ENCODE measurements at places on chromosomes 4 and X.

- DNase-seq, result no peak
Observed at GRCh38 chr4:32589853-32590252, 1869.7 kb downstream of the PCDH7 start.

DNA sequence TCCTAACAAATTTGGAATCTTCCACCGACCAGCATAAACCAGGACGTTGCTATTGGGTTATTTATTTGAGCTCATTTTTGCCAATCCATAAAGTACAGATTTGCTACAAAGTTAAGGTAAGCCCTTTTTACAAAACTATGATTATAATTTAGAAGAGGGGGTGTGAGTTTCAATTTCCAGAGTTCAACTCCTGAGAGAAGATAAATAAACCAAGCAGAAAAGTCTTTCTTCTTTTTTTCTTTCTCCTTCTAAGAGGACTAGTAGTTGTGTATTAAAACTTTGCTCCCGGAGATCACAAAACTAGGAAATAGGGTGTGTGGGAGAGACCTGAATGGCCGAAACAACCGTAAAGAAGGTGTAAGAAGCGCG lies 2.6 kb downstream of the PITX2 start:
- no peak for DNase-seq

- no peak for DNase-seq
Observed at GRCh38 chr4:123166023-123166422, 230.6 kb upstream of the SPRY1 start.

- DNase-seq, result no peak
Observed at GRCh38 chr4:825971-826330, at the start of gene CPLX1. CPLX1 (minus strand) TSS chr4:826129; CDS start chr4:824522, 1,607 bp downstream.

- no peak for DNase-seq
Observed at GRCh38 chr4:128161138-128161537, 100.0 kb downstream of the LARP1B start.

GRCh38 chr4:20203508-20203907 lies 48.2 kb upstream of the SLIT2 start:
- no peak for DNase-seq

- no peak for DNase-seq
Observed at GRCh38 chr4:66769441-66769840, 775.9 kb downstream of the CENPC start.

DNA sequence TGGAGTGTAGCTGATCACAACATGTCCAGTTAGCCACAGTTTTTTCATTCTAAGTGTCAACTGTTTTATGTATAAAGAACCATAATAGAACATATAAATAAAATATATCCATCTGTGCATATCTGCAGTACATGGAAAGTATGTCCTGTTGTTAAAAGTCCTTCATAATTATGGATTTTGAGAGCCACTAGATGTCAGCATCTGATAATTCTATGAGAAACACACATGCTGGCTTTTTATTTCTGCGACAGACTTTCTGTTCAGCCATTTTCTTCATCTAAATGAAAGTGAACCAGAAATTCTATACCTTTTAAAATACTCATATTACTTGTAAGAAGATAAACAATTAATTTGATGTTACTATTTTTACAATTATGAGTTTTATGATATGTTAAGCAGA lies 251.5 kb downstream of the GPM6A start:
- peak; percentile 15 for DNase-seq

- DNase-seq, result no peak
Observed at GRCh38 chr4:94463771-94464170, 12.0 kb downstream of the PDLIM5 start.

- DNase-seq, result peak; percentile 27
Observed at GRCh38 chr4:169791527-169792156, 33.9 kb upstream of the HPF1 start.

DNA sequence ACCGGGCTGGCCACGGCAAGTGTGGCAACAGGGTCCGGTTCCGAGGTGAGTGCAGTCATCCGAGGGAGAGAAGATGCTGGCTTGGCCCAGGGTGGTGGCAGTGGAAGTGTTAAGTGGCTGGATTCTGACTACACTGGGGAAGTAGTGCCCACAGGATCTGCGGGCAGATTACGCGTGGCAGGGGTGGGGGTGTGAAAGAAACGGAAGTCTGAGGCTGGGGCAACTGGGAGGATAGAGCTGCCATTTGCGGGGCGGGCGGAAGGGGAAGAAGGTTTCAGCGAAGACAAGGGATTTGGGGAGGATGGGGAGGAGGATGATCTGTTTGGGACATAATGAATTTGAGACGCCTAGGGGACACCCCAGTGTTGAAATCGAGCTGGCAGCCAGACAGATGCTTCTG lies 5.3 kb downstream of the RS1 start:
- no peak for DNase-seq

- no peak for DNase-seq
Observed at GRCh38 chr4:13399257-13399656, 84.9 kb downstream of the RAB28 start.

DNA sequence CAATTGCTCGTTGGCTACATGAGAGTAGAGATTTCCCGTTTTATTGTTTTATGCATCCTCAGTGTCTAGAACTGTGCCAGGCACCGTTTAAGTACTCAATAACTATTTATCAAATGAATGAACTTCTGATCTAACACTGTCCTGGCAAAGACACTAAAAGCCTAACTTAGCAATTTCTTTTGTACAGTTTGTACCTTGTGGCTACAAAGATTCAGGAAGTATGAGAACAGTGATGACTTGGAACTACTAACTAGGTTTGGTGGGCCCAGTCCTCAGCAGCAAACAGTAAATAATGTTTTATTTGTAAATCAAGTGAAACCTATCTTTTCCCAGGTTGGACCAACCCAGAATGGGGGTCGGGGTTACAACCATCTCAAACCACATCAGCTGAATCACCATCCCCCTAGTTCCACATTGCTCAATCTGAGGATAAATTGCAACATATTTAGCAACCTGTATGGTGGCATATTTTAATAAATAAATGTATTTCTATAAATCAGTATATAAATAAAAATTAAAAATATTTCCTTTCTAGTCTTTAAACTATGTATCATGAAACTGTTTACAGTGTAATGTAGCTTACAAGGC lies 12.3 kb upstream of the SCRG1 start:
- no peak for DNase-seq

- no peak for DNase-seq
Observed at GRCh38 chr4:33961761-33962160, 2282.6 kb downstream of the ARAP2 start.

DNA sequence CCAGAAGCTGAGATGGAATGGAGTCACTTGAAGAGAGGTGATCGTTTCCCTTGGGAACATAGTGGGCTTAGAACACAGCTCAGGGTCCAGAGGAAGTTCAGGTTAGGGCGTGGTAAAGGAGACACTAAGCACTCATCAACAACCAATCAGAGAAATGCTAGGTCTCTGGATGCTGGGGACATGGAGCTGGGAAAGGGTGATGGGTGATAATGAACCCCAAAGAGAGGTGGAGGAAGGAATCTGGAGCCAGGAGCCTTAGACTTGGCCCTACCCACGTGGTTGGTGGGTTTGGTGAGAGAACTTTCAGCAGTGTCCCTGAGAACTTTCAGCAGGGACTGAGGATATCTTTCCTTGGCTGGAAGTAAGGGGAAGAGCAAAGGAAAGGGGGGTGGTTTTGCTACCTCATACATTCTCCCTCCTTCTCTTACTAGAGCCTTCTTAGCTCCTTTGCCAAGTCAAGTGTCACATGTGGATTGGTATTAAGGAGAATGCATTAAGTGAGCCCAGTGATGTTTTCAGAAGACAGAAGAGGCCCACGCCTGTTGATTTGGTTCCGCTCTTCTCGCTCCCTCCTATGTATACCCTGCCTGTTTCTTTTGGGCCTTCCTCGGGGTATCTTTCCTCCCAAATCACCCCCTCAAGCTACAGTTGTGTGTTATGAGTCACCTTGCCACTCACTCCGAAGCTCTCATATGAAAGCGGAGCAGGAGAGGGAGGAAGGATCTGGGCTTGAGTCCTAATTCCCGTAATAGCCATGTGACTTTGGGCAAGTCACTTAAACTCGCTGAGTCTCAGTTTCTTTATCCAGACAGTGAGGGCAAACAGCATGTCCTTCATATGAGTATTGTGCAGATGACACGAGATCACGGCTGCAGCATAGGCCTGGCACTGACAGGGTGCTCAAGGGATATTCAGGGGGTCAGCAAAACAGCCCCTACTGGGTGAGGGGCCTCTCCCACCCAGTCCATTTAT lies 63.1 kb downstream of the TSC22D3 start:
- no peak for DNase-seq

- DNase-seq, result no peak
Observed at GRCh38 chrX:14411326-14411725, 118.0 kb upstream of the GLRA2 start.

DNA sequence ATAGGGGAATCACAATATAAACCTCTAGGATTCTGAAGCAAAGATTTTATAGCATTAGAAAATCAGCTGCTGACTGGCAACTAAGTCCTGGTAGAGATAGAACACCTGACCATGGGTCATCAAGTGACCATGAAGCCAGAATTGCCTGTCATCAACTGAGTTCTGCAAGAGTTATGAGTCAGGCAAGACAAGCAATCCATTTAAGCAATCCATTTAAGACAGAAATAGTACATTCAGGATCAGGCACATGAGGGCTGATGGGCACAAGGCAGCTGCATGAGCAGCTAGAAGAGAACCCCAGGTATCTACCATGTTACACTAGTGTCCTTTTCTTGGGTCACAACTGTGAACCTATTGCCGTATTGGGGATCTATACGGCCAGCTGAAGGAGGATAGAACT lies 98.9 kb downstream of the SPRY1 start:
- DNase-seq, result no peak

DNA sequence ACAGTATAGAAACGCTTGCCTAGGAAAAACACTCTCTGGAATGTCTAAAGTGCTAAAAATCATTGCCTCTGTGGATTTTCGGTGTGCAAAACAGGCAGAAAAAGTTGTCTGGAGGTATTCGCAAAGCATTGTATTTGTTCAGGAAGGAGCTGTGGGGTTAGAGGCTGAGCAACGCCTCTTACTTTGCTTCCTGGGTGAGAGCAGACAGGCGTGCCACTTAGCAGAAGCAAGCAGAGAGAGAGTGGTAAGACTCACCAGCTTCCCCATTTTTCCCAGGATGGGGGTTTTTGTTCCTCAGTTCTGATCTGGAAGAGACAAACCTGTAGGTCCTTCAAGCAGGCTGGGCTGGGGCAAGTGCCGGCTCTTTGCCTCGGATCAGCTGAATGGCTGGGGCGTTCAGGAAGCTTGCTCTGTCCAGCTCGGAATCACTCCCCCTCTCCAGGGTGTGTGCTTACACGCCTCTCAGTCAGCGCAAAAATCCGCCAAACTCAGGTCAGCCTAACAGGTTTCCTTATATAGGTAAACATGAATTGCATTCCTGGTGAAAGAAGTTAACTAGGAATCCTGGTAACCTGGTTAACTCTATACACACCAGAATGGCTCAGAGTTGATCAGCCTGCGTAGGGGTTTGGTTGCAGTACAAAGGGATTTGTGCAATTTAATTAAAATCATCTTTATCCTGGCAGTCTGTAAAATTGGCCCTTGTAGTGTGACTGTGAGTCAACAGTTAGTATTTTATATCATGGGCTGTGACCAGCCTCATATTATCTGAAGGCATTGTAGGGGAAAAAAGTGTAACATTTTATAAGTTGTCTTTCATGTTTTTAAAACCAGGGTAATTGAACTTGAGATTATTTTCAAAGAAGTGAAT lies 213.1 kb upstream of the MID1 start:
- peak; percentile 38 for DNase-seq

GRCh38 chr4:8679032-8679431 lies 86.5 kb downstream of the CPZ start:
- DNase-seq, result no peak

- DNase-seq, result no peak
Observed at GRCh38 chr4:86307432-86307831, 52.4 kb downstream of the MAPK10 start.

DNA sequence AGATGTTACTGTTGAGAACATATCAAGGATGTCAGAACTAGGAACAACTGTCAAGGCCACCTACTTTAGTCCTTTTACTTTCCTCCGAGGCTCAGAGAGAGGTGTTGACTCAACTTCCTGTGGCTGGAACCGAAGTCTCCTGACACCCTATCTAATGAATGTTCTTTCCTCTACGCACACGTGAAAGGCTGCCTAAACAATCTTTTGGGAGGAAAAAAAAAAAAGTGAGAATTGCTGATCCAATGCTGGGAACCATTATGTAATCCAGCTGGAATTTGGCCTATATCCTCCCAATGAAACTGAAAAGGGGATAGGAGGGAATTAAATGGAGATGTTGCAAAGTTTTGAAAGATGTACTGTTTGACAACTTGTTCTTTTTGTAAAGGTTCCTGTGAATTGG lies 8.3 kb upstream of the MAP7D3 start:
- DNase-seq, result no peak

Data from DMS153 (cell line).